ENCODE measurements at places on chromosomes 1 and 21.

- no peak for DNase-seq
These were observed 98.9 kb downstream of the MRPL39 start for GRCh38 chr21:25508364-25508763.

DNA sequence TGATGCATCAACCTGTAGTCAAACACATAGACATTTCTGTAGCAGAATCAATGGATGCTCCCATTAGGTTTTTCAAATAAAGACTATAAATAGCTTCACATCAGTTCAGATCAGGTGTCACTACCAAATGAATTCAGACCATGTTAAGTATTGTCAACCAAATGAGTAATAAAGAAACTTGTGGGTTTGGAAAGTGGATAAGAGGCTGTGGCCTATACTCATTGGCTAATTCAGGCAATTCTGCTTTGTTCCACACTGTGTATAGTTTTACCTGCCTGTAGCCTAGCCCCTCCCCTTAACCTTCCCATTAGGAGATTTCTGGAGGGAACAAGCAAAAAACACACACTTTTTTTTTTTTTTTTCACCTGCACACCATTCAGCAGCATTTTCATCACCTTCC is 321.2 kb downstream of the HLX start:
- DNase-seq: no peak

- no peak for DNase-seq
These were observed 51.7 kb downstream of the SIM2 start for GRCh38 chr21:36750576-36750959.

DNA sequence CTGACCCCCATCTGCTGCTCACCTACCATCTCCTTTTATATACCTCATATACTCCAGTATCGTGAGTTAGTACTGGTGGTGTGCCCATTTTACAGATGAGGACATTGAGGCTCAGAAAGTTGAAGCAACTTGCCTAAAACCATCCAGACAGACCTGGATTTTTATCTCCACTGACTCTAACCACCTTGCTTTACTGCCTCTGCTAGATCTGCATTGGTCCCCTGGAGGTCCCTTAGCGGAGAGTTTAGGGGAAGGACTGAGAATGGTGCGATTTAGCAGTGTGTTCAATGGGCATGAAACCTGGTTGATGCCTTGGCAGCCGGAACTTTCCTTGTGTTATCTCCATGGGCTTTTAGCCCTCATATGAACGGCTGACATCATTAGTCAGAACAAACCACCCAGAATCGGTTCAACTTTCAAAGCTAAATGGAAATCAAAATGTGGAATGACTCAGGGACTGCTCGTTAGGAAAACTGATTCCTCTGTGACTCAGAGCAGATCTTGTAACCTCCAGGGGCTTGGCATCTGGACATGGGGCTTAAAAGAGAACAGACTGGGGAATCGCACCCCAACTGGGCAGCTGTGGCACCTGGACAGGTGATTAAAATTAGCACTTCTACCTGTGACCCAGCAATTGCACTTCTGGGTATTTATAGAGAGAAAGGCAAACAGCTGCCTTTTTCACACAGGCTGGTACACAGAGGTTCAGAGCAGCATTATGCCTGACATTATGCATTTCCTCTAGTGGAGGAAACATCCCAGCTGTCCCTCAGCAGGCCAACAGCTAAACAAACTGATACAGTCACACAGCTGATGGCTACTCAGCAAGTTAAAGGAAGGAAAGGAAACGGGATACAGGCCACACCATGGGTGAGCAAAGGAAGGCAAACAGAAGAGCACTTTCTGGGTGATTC is 25.3 kb downstream of the TMEM51 start:
- DNase-seq: peak; percentile 34

- no peak for DNase-seq
These were observed 151.3 kb upstream of the PTGFR start for GRCh38 chr1:78339490-78339889.

GRCh38 chr1:219710529-219711194 is 97.8 kb upstream of the ZC3H11B start:
- no peak for DNase-seq

GRCh38 chr1:205633421-205633976 is 1.7 kb upstream of the ELK4 start:
- no peak for DNase-seq

- DNase-seq: no peak
These were observed 22.5 kb downstream of the SESN2 start for GRCh38 chr1:28281608-28282425.

GRCh38 chr1:223364685-223365382 is 858 bp upstream of the SUSD4 start:
- DNase-seq: no peak

GRCh38 chr1:169779970-169780369 is 14.7 kb downstream of the METTL18 start:
- DNase-seq: no peak

GRCh38 chr1:125080077-125080476 is 3895.3 kb downstream of the SRGAP2C start:
- DNase-seq: no peak

DNA sequence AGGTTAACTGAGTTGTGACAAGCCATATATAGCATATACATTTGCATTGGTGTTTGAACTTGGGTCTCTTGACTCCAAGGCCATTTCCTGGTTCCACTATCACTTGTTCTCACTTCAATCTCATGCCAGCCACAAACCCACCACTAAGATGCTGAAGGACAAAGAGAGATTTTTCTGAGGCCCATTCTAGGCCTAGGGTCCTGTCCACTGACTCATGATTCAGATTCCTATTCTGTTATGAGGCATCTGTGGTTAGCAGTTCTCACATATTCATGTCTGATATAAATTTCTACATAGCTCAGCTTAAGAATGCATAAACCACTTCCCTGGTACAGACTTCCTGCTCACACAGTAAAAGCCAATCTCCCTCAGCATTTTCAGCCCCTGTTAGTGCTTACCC is 326.1 kb upstream of the BEND5 start:
- no peak for DNase-seq

GRCh38 chr1:24186993-24187790 is at the start of gene IFNLR1:
IFNLR1 (minus strand) TSS chr1:24187289; CDS start chr1:24187248, 41 bp downstream.
- no peak for DNase-seq

DNA sequence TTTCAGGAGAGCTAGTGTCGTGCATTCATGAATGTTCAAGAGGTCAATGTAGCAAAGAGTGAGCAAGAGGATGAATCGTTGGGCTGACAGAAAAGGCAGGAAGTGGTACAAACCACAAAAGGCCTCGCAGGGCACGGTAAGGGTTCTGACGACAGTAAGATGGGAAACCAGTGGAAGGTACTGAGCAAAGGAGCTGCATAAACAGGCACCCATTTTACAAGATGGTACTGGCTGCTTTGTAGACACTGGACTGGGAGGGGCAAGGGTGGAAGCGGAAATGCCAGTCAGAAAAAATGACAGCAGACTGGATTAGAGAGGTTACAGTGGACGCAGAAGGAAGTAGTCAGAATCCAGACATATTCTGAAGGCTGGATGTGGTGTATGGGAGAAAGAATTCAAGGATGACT is 123.5 kb downstream of the PTPN14 start:
- DNase-seq: no peak

Measured in LNCaP clone FGC (cell line).